ENCODE measurements at places on chromosomes 7 and 10.

GRCh38 chr7:1234049-1234880 is 1.6 kb downstream of the UNCX start:
- no peak for DNase-seq

GRCh38 chr10:62462461-62462860 is 88.3 kb downstream of the ZNF365 start:
- no peak for DNase-seq

DNA sequence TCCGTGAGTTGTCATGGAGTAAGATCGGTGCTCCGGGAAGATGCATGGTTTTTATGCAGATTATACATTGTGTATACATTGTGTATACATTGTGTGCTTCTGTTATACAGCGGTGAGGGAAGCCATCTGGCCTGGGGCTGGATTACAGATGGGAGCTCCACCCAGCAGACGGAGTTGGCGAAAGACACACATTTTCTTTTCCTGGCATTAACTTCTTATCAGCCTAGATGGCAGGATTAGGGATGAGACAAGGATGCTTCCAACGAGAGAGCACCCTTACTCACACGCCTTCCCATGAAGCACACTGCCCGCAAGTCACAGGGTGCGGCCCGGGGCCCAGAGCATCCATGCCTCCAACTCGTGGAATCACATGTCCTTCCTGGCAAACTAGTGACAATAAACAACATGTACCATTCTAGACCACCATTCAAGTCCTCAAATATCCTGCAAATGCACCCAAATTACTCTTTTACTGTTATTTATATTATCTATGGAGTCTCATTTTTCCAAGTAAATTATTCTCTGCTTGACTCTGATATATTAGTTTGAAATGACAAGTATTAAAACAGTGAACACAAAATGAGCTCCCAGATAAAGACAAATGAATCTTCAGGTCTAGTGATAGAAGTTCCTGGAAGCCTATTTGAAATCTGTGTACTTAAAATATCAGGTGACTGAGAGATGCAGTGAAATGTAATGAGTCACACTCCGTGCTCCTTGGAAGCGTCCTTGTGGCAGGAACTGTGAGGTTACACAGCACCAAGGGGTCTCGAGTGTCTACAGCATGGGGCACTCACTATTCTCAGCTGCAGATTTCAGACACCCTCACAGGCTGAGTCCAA is 29.8 kb upstream of the PPP2R2D start:
- no peak for DNase-seq

GRCh38 chr10:58444876-58445275 is 59.7 kb downstream of the TFAM start:
- DNase-seq = no peak

- no peak for DNase-seq
These were observed 612 bp downstream of the HILPDA start for GRCh38 chr7:128456255-128456725.

Measured in NCI-H1694 treated with DMSO at 0.1 percent for 48 hours (cell line).